ENCODE measurements at places on chromosomes 11 and 22.

DNA sequence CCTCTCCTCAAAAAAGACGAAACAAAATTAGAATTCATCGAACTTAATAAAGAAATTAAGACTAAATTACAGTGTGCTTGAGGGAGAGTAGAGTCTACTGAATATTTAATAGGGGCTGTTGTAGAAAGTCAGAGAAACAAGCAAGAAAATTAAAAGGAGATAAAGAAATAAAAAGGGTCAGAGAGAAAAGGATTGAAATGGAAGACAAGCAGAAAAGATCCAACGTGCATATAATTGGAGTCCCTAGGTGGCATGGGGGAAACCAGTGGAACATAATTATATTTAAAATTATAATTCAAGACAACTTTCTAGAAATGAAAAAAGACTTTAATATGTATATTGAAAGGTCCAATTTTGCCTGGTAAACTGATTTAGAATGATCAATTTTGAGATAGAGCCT is 74.3 kb downstream of the ACER3 start:
- no peak overlapping the region for H3K4me3 ChIP-seq
- H3K36me3 ChIP-seq = peaks cover 15% of the 10 kb centered on the region
- no peaks in the 10 kb centered on the region for H3K4me1 ChIP-seq
- H3K27me3 ChIP-seq = no peaks in the 10 kb centered on the region

DNA sequence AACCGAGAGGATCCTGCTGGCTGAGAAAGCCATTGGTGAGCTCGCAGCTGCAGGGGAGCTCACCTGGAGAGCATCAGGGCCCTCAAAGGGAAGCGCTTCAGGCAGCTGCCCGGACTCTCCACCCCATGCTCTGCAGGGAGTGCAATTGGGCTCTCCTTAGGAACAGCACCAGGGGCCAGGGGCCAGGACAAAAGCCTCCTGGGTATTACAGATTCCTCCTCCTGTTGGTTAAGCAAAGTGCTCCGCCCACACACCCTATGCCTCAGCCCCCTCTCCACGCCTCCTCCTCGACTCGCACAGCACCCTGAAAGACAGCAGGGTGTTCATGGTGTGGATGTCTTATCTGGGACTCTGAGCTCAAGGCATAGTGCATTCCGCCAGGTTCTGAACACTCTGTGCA is 139.9 kb downstream of the SHANK2 start:
- H3K27ac ChIP-seq = no peak overlapping the region
- DNase-seq = no peak
- no peaks in the 10 kb centered on the region for H3K4me1 ChIP-seq
- no peak overlapping the region for H3K4me3 ChIP-seq

- no peak overlapping the region for H3K4me3 ChIP-seq
- DNase-seq = no peak
- peaks cover 57% of the 10 kb centered on the region for H3K27me3 ChIP-seq
- H3K36me3 ChIP-seq = no peaks in the 10 kb centered on the region
- H3K27ac ChIP-seq = no peak overlapping the region
- peaks cover 2% of the 10 kb centered on the region for H3K4me1 ChIP-seq
Measured at GRCh38 chr11:69721745-69722144, 17.9 kb upstream of the FGF19 start.

DNA sequence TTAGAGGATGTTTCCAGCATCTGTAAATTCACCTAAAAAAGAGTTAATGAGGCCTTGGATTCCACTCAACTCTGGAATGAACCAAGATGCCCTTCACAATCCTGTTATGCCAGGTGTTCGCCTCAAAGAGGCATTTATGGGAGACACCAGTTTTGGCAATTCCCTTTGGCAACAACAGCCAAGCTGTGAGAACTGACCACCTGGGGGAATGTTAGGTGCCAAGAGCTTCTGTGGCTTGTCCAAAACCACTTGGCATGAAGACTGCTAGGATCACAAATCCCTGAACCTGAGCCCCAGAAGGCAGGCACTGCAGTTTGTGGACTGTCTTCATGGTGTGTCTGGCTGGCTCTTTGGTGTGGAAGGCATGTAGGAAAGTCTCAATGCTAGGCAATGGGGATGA is 164.4 kb upstream of the BDNF start:
- no peaks in the 10 kb centered on the region for H3K4me1 ChIP-seq
- no peak for DNase-seq
- no peaks in the 10 kb centered on the region for H3K36me3 ChIP-seq
- H3K4me3 ChIP-seq = no peak overlapping the region
- H3K27ac ChIP-seq = no peak overlapping the region

GRCh38 chr11:74570266-74571061 is 21.9 kb upstream of the POLD3 start:
- DNase-seq = no peak
- no peaks in the 10 kb centered on the region for H3K4me1 ChIP-seq
- H3K36me3 ChIP-seq = no peaks in the 10 kb centered on the region
- peaks cover 10% of the 10 kb centered on the region for H3K27me3 ChIP-seq
- no peak overlapping the region for H3K4me3 ChIP-seq
- H3K27ac ChIP-seq = no peak overlapping the region

Measured in T-helper 2 cell treated with Interferon-gamma antibody and Interleukin-4, amounts not matched to agents 5 μg/mL and 100 μg/mL, for 36 hours (primary cell).